ENCODE measurements at places on chromosomes 1 and 21.

GRCh38 chr1:30715216-30715615 lies 8.2 kb downstream of the MATN1 start:
- DNase-seq, result no peak

GRCh38 chr1:46535063-46535462 lies 16.4 kb downstream of the KNCN start:
- DNase-seq, result no peak

- DNase-seq, result peak; percentile 61
Measured at GRCh38 chr1:116724765-116725375, 29.4 kb upstream of the CD2 start.

GRCh38 chr1:1783320-1783719 lies 5.0 kb upstream of the NADK start:
- DNase-seq, result no peak

DNA sequence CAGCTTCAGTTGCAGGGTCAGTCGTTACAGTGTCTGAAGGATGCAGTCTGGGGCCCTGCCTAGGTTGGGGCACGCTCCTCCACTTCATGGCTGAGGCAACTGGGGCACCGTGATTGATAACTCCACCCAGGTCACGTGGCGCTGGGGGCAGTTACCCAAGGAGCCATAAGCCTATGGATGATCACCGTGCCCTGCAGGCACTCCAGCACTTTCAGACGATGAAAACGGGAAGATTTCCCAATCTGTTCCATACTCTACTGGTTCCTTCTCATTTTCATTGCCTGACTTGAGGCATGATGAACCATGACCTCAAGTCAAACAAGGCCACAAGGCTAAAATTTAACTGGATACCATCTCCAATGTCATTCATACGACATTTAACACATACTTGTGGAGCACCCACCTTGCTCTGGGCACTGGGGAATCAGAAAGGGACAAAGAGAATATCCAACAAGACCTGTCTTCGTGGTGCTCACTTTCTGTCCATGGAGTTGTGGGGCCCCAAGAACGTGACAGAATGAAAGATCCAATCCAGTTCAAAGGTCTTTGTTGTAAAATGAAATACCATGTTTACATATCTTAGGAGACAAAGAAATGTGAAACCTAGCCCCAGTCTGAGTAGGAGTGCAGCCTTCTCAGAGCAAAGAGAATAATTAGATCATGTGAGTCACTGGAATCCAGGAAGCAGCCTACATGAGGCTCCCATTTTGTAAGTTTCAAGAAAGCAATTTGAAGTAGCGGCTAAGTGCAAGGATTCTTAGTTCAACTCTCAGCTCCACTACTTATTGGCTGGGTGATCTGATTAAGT lies 39.4 kb upstream of the SPOCD1 start:
- no peak for DNase-seq

Data from activated naive CD4-positive, alpha-beta T cell (primary cell).